ENCODE measurements at places on chromosomes 4 and X.

DNA sequence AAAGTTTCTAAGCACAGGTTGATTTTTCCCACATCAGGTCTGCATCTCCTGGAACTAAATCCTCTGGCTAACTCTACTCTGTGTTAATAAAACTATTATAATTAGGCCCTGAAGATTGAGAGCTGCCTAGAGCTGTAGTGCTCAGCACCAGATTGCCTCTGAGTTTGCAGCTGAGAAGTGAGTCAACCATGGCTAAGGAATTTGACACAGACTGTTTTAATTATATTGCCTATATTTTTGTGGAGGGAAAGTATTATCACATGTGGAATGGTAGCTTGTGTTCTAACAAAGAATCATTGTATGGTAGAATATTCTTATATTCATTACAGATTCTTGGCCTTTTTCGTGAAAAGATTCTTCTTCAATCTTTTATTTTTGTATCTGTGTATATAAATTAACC, 1907.6 kb upstream of the TENM3 start:
- no peak for DNase-seq

- DNase-seq: no peak
These were observed 1.1 kb upstream of the DKK2 start for GRCh38 chr4:107037199-107037584.

DNA sequence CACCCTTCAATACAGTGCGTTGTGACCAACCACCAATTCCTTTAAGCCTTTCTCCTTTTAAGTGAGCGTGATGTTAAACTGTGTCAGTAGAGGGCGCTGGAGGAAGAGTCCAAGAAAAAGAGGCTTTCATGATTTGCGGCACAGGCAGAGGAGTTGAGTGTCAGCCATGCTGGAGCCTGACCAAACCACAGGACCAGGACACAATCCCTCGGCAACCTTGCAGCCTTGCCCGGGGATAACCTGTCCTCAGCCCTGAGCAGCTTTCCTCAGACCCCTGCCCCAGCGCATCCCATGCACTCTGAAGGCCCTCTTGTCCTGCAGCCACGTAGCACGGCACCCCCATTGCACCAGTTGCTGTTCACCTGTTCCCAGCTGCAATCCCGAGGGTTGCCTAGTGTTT, 53.5 kb upstream of the SMIM31 start:
- DNase-seq: no peak

DNA sequence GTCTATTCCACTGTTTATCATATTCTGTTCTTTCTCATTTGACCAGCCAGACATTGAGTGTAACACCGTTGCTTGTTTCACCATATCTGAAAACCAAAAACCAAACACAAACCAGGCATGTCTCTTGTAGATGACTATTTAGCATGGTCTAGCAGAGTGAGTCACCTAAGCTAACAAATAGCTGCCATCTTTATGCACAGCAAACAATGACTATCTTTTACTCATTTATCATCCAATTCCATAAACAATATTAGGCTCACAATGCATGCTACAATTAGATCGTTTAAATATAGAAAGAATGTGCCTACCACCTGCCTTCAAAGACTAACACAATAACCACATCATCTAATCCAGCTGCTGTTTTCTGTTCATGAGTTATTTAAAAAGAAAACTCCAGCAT, 495.4 kb downstream of the PCDH19 start:
- DNase-seq: no peak

DNA sequence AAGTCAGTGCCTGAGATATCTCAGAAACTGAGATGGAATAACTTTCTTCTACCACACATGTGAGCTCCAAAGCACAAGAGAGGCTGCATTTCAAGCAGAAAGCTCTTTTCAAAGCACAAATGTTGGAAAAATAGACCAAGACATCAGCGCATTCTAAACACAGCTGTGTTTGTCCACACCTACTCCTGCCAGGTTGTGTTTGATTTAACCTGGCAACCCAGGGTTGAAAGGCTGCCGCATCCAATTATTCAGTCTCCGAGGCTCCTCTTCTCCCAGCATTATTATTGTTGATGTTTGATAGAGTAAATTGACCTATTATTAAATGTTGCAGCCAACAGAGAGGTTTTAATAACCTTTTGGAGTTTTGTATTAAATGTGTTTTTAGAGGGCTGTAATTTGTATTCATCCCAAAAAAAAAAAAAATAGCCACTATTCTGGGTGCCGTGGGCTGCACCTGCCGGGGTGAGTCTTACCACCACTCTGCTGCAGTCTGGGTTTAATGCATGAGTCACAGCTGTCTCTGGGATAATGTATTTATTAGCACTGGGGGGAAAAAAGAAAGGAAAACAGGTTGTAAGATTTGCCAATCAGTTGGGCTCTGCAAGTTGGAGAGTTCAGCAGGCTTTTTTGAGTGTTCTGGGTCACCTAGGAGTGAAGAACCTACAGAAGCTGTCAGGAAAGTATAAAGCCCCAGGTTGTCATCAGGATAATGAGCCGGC, 105.2 kb upstream of the NOCT start:
- DNase-seq: no peak

GRCh38 chr4:138674209-138674608, 341.4 kb upstream of the NOCT start:
- no peak for DNase-seq

DNA sequence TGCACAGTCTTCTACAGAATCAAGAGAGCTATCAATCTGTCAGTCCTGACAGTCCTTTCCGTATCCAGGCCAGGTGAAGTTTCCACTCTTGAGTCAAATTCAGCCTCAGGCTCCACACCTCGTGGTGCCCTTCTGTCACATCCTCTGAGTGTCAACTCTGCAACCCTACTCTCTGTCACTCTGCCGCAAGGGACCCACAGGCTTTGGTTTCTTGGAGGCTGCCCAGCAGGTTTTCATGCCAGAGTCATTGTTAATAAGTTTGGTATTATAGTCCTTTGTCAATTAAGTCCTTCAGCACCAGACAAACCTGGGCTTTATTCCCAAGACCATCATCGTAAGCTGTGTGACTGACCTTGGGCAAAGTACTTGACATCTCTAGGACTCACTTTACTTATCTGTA, 83.4 kb upstream of the KLHL13 start:
- DNase-seq: no peak

DNA sequence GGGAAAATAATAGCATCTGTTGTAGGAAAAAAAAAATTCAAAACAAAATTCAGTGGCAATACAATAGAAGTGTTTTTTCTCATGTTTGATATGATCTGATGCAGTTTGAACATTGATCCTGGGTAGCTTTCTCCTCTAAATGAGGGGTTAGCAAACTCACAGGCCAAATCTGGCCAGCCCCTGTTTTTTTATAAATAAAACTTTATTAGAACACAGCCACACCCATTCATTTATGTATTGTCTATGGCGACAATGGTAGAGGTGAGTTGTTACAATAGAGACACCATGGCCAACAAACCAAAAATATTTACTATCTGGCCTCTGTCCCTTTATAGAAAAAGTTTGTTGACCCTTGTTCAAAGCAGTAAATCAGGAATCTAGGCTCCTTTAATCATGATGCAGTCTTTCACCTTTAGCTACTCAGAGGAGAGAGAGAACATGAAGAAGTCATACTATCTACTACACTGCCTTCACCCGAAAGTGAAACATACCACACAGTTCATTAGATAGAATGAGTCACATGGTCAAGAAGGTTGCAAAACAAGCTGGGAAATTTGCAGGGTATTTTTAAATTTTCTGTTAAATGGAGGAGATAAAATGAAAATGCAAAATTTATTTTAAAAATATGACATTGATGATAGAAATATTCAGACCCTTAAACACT, 186.6 kb upstream of the MAOA start:
- DNase-seq: no peak

DNA sequence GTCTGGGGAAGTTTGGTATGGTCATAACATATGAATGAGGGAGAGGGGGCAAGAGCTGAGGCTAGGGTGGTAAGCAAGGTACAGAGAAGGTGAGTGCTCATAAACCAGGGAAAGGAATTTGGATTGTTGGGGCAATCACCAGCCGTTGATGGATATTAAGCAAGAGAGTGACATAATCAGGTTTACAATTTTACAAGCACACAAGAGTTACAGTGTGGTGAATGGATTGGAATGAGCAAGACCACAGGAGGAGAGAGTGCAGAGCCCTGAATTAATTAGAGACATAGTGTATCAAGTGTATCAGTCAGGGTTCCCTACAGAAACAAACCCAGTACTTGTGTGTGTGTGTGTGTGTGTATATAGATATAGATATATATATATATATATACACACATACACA, 18.7 kb upstream of the FMR1NB start:
- no peak for DNase-seq

DNA sequence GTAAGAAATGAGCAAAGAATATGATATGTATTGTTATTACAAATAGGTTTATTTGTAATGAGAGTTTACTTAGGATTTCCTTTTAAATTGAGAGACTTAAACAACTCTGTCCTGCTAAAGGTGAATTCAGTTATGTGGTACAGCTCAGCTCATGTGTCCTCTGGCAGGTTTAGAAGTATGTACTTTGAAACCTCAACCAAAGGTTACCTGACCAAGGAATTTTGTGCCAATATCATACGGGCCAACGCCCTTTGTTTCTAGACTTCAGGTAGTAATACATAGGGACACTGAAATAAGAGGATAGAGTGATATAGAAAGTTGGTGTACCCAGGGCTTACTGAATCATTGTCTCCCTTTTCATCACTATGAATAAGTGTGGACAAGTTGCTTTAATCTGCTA, 25.7 kb downstream of the SLAIN2 start:
- DNase-seq: no peak

DNA sequence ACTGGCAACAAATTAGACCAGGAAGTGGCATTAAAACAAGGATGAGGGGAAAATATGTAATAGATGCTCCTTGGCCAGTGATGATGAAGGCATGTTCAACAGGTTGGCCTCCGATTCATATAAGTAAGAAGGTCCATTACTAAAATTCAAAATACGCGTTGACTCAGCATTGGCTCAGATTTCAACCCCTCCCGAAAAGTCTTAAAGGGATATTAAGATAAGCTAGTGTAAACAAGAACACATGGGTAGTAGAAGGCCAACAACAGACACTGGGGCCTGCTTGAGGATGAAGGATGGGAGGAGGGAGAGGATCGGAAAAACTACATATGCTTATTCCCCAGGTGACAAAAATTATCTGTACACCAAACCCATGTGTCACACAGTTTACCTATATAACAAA, 19.1 kb upstream of the LAP3 start:
- no peak for DNase-seq

DNA sequence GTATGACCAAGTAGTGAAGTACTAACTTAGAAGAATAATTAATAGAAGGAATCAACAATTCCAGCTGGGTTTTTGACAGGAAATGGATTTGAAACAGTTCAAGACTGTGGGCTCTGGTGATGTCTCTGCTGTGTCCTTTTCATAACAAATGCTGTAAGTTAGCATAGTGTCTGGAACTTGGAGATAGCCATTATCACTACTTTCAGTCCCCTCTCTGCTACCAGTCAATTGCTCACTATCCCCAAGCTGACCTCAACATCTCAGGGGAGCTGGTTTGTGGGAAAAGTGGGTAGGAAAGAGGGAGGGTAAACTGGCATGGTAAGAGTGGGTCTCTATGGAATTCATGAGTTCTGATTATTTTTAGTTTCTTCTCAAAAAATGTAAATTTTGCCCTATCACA, 231.4 kb upstream of the MID1 start:
- no peak for DNase-seq

Measured in omental fat pad (tissue), 4 donors.